Dorsolateral prefrontal cortex (tissue), 122 donors: ENCODE measurements at places on chromosomes 2 and 18.

- no peak for DNase-seq
Observed at GRCh38 chr2:227862741-227863588, 8.5 kb upstream of the DAW1 start.

- no peak for DNase-seq
Observed at GRCh38 chr18:44180683-44181082, 500.0 kb upstream of the SETBP1 start.

DNA sequence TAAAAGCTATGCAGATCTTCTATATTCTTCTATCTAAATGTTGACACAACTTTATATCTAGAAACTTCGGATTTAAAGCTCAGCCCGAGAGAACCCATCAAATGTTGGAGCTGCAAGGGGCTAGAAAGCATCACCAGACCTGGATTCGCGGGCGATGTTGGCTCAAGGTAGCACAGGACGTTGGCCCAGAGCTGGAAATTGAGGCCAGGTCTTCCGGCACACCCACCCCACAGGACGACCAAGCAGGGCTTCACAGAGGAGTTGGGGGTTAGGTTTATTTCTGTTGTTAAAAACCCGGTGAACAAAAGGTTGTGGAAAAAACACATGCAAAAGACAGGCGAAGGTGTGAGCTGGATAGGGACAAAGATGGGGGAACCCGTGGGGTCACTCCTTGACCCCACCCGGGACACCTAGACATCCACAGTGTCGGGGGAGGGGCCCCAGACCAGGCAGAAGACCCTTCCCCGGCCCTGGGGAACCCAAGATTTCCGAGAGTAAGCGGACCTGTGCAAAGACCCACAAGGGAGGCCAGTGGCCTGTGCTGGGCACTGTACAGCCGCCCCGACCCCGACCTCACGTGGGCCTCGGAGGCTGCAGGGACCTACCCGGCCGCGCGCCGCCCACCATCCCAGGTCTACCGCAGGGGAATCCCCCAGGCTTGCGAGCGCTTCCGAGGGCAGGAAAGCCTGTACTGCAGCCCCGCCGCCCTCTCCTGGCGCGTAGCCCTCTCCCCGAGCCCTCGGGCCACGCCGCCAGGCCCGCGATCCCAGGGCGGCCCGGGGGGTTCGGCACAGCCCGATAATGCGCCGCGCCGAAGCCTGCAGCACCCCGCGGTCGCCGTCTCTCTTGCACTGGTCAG, 1.8 kb upstream of the AGBL5 start:
- DNase-seq: peak; percentile 36

GRCh38 chr2:73339201-73339600, 45.9 kb upstream of the EGR4 start:
- no peak for DNase-seq

- DNase-seq: no peak
Observed at GRCh38 chr2:234840336-234840735, 111.5 kb upstream of the SH3BP4 start.

DNA sequence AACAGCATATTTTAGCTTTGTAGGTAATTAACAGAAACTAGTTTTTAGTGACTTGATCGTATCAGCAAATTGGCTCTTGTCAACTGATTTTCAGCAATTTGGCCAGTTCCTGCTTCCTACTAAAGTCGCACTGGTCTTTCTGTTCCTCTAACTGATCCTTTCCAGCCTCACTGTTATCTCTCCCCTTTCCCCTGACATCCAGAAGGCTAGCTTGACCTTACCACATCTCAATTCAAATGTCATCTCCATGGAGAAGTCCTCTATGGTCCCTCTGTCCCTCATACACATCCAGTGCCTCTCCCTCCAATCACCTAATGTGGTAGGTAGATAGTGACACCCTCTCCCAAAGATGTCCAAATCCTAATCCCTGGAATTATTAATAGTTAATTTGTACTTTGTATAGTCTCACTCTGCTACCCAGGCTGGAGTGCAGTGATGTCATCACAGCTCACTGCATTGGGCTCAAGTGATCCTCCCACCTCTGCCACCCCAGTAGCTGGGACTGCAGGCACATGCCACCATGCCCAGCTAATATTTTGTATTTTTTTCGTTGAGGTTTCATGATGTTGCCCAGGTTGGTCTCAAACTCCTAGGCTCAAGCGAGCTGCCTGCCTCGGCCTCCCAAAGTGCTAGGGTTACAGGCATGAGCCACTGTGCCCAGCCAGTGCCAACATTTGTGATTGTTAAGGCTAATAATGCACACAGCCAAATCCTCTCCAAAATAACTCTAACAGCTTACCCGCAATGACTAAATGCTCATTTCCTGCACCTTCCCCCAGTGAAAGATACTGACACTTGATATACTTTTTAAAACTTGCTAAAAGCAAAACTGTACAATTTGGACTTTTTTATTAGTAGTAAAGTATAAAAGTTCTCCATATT, 16.9 kb downstream of the PSTPIP2 start:
- DNase-seq: no peak

DNA sequence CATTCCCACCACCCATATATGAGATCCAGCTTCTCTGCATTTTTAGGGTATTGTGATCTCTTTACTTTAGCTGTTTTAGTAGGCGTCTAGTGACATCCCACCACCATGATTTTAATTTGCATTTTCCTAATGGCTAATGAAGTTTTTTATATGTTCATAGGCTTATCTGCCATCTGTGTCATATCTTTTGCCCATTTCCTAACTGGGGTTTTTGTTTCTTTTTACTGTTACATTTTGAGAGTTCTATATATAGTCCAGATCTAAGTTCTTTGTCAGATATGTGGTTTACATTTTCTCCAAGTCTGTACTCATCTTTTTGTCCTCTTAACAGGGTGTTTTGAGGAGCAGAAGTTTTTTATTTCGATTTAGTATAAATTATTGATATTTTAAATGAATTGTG, 39.6 kb downstream of the PTPN2 start:
- no peak for DNase-seq

DNA sequence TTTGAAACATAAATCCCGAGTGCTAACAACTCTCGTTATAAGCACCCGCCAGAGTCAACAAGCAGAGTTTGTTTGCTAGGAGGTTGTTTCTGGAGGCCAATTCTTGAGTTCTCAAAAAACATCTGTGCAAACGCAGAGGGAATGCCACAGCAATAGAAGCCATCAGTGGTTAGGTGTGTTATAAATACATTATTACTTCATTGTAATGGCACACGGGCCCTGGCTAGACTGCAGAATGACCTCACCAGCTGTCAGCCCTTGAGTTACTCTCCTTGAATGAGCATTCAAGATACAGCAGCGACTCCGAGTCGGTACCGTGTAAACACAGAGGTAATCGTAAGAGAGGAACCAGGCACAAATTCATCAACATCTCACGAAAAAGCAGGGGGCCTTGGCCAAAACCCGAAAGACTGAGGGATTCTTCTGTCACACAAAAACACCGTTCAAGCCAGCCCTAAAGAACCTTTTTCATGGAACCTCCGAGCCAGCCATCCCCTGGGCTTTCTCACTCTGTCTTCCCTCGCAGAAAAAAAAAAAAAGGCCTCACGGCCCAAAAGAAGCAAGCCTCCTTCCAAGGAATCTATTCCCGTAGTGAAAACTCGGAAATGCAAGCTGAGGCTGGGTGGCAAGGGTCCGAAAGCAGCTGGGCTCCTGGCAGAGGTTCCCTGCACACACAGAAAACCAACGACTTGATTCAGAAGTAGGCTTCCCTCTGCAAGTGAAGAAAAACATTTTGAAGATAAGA, 133.7 kb upstream of the MEIS1 start:
- no peak for DNase-seq

DNA sequence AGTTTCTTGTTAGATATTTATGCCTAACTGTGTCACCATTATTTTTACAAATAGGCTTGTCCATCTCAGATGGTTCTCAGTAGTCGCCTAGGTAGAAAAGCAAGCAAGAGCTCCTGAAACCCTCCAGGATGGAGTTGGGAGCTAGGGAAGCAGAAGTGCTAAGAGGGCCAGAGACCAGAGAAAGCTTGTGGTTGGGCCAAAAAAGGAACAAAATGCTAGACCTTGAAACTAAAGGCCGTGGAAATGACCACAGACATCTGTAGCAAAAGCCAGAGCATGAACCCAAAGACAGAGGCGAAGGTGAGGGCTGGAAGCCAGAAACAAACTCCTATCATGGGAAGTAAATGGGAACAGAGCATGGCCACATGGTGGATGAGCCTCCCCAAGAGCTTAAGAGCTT, 29.9 kb upstream of the RMDN2 start:
- no peak for DNase-seq

DNA sequence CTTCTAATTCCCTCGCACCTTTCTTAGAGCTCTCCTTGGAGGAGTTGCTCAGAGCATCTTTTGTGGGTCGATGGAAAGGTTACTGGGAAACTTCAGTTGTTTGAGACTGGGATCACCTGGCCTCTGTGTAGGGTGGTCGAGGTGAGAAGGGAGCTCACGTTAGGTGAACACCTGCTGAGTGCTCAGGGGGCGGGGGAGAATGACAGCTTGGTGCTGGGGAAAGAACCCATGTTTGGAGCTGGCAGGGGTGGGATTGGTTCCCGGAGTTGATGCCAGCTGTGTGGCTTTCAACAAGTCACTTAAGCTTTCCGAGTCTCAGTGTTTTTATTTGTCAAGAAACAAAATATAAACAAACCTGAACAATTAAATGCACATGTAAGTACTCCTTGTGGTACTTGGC, 122.3 kb downstream of the GLI2 start:
- no peak for DNase-seq

GRCh38 chr18:79077181-79077580, 8.0 kb downstream of the ATP9B start:
- no peak for DNase-seq

- no peak for DNase-seq
Observed at GRCh38 chr2:208488686-208489564, 82.3 kb downstream of the PTH2R start.

DNA sequence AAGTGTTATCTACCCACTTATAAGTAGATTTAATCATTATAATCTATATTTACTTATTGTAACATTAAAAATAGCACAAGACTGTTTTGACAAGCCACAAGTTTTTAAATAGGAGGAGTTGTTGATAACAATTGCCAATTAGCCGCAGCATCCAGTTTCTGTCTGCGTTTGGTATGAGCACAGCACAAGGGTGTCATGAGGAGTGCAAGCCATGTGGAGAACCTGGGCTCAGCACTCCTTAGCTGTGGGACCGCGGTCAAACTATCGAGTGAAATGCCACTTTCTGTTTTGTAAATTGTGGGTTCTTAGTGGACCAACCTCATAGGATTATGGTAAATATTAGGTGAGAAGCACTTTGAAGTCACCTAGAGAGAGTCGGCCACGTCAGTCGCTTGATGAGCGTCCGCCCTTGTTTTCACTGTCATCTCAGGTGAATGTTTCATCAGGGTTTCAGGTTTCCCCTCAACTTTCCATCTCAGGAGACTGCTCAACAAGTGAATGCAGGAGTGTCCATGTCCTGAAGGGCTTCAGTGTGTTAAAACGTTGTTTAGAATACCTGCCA, 294.5 kb downstream of the ZNF407 start:
- no peak for DNase-seq

- no peak for DNase-seq
Observed at GRCh38 chr2:144663207-144663606, 143.3 kb upstream of the ZEB2 start.

DNA sequence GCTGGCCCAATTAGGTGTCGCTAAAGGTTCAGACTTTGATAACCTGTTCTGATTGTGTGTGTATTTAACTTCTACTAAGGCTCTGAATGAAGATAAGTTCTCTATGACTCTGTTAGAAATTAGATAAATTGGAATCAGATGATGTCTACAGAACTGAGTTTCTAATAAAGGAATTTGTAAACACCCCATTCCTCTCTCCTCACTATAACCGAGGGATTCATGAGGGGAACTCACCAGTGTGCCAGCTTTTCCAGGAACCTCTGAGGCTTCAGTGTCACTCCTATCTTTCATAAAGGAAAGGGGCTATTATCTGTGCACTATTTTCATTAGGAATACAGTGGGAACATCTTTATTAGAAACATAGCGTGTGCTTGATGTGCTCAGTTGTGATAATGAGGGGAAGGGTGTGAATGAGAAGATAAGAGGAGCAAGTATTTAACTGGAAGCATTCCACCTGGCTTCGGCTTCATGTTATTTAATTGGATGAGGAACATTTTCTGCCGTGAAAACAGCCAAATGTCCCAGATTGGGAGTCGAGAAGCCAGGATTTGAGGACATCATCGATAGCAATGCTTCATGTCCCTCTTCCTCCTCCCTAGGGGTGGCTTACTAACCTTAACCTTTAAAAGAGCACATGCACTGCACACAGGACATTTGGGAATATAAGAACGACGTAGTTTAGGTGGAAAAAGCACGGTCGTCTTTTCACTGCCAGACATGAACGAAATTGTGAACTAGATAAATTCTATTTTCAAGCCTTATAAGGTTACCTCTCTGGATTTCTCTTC, 84.8 kb upstream of the TCF4 start:
- no peak for DNase-seq

DNA sequence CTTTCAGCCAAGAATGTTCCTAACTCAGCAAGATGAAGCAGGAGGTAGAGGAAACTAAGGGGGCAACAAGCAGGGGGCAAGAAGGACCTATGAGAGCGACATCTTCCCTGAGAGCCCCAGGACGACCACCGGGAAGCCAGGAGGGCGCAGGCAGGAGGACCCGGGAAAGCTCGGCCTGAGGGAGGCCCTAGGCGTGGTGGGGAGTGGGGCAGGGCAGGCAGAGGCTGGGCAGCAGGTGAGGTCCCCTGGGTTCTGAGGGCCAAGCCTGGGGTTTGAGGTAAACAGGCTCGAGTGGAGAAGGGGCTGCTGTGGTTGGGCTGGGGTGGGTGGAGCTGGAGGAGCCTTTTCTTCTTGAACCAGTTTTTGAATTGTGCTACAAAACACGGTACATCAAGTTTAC, 1.3 kb upstream of the ALPI start:
- DNase-seq: no peak

GRCh38 chr2:232207174-232207573, 171.4 kb upstream of the ALPP start:
- DNase-seq: no peak

DNA sequence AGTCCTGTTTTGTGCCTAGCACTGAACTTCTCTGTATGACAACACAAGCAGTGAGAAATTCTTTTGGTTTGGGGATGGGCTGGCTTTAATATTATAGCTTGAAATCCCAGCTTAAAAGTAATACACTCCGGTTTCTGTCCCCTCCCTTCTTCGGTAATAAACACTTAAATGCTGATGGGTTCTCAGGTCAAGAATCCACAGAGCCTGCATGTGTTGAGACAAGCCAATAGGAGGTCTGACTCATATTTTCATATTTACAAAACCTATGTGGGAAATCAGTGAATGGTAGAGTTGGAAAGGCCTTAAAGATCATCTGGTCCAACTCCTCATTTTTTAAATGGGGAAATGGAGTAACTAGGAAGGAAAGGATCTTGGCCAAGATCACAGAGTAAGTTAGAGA, 47.5 kb downstream of the VSNL1 start:
- no peak for DNase-seq

DNA sequence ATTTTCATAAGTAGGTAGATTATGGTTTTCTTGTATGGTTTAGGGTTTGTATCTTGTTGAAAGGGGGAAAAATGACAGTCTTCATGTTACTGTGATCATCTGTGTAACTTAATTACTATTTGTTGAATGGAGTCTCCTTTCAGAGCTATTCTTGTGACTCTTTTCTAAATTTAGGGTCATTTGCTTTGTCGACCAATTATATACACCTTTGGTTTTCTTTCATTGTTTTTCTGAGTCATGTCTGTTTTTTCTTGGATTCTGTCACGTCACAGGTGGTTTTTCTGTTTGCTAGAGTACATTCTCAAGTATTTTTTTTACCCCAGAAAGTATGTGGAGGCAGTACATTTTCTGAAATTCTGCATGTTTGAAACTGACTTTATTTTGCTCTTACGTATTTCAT, 43.8 kb upstream of the DYSF start:
- DNase-seq: no peak
